Neuronal stem cell (in vitro differentiated cells): ENCODE measurements at places on chromosomes 5 and 9.

- DNase-seq, result no peak
These were observed 2.6 kb downstream of the STRBP start for GRCh38 chr9:123265833-123266232.

- no peak for DNase-seq
These were observed 89.7 kb downstream of the ZNF366 start for GRCh38 chr5:72417333-72418062.

DNA sequence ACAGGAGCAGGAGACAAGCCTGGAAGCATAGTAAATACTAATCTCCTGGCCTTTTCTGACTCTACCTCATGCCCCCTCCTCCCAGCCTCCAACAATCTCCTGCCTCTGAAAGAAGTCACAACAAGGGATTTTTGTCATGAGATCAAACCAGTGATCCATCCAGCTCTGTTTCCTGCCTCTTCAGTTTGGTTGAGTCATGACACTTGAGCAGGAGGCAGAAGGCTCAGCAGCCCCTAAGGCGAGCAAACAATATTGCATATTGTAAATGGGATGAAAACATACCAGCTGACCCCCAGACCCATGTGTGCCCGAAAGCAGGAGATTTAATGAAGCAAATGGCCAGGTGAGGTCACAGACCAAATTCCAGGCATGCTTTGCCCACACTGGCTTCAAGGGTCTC, 272.8 kb downstream of the GAS1 start:
- DNase-seq, result no peak

DNA sequence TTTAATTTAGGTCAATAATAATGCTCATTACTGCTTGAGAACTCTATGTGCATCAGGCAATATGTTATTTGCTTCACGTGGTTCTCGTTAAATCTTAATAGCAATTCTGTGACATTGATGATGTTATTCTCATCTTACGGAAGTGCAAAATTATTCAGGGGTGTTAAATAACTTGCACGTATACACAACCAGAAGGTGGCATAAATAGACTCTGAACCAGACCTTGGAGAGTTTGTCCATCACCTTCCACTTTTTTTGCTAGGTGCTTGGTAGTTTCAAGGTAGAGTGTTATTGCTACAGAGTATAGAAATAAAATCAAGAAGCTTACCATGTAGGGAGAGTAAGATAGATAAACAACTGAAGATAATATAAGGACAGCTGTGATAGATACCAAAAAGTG, 23.6 kb upstream of the TNFAIP8 start:
- no peak for DNase-seq

GRCh38 chr5:74651710-74652109, 11.2 kb upstream of the ENC1 start:
- no peak for DNase-seq

DNA sequence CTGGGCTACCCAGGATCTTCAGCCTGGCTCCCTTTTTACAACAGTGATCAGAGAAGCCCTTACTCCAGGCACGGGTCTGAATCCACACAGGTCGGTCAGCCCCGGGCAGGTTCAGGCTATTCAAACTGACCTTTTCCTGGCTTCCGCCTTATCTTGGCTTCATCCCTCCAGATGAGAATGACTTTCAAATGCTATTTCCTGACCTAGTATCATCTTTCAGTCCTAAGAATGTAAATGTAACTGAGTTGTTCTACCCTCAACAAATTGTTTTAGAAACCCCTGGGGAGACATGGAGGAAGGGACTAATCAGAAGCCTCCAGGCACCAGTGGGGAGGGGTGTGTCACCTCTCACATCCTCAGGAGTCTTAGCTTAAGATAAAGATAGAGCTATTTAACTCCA, 213.2 kb downstream of the EPB41L4A start:
- DNase-seq, result no peak

DNA sequence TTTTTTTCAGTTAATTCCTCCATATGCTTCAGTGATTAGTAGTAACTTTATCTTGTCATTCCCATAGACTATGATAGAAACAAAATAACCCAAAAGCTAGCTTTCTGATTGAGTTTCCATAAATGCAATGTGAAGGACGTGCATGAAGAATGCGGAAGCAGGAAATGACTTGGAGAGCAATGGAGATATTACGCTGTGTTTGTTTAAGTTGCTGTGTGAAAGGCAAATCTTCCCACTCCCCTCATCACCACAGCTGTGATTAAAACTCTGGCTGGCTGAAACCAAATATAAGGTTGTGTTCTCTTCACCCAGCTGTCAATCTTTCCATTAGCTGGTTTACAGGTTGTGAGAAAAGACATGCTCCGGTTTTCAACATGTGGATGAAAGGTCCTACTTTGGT, 83.9 kb downstream of the NR2F1-AS1 start:
- no peak for DNase-seq

DNA sequence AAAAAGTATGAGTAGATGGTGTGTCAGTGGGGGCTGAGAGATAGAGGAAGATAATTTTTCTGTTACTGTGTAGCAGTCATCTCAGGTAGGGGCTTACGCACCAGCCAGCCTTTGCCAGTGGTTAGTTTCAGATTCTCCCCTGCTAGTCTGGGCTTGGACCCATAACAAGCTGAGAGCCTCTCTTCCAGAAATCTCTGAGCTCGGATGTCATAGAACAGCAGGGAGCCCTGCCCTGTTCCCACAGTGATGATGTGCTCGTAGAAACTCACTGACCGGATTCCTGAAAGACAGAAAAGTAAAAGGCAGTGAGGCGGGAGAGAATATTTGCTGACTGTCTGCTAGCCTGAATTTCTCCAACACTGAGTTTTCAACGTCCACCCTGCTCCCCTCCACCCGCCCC, 37.2 kb downstream of the DCAF12 start:
- no peak for DNase-seq
